ENCODE measurements at places on chromosomes 7 and 10.
A peak's percentile ranks its signal among the peaks of the same experiment; 100 is the strongest.

- H3K27me3 ChIP-seq = peaks cover 2% of the 10 kb centered on the region
- no peak overlapping the region for H3K4me3 ChIP-seq
- no peak overlapping the region for H3K27ac ChIP-seq
These were observed 35.1 kb upstream of the C10orf67 start for GRCh38 chr10:23379686-23380085.

GRCh38 chr10:5168897-5169420 lies 16.0 kb downstream of the AKR1C8 start:
- no peaks in the 10 kb centered on the region for H3K27me3 ChIP-seq
- H3K27ac ChIP-seq = no peak overlapping the region
- DNase-seq = peak; percentile 24
- no peak overlapping the region for H3K4me3 ChIP-seq

- peak overlapping the region; percentile 98 for H3K27ac ChIP-seq
- H3K27me3 ChIP-seq = no peaks in the 10 kb centered on the region
- H3K4me1 ChIP-seq = peaks cover 79% of the 10 kb centered on the region
- peak; percentile 59 for DNase-seq
- peak overlapping the region; percentile 82 for H3K4me3 ChIP-seq
These were observed 31.9 kb downstream of the PIP4K2A start for GRCh38 chr10:22682237-22683139.

DNA sequence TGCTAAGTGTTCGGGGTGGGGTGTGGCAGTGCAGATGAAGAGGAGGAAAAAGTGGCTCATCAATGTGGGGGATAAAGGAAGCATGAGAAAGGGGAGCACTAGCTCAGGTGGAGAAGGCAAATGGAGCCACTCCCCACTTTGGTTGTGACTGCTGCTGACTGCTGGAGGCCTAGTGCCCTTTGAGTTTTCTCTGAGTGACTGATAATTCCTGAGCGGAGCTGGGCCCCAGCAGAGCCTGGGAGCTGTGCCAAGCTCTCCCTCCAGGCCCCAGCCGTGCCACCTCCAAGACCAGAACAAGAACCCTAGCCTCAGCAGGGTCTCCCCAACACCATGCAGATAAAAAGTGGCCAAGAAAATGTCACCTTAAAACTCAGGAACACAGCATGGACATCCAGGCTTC lies 9.7 kb upstream of the RASSF4 start:
- DNase-seq = no peak
- peaks cover 3% of the 10 kb centered on the region for H3K27me3 ChIP-seq
- H3K4me3 ChIP-seq = no peak overlapping the region
- peaks cover 5% of the 10 kb centered on the region for H3K36me3 ChIP-seq
- H3K4me1 ChIP-seq = peaks cover 2% of the 10 kb centered on the region

- H3K36me3 ChIP-seq = no peaks in the 10 kb centered on the region
- H3K4me3 ChIP-seq = no peak overlapping the region
- H3K27me3 ChIP-seq = no peaks in the 10 kb centered on the region
- no peak overlapping the region for H3K27ac ChIP-seq
- no peak for DNase-seq
These were observed 115.3 kb downstream of the DGKI start for GRCh38 chr7:137731436-137731835.

- no peak overlapping the region for H3K4me3 ChIP-seq
- H3K27ac ChIP-seq = no peak overlapping the region
- peaks cover 9% of the 10 kb centered on the region for H3K4me1 ChIP-seq
- H3K27me3 ChIP-seq = no peaks in the 10 kb centered on the region
These were observed 122.2 kb downstream of the KMT2E start for GRCh38 chr7:105136221-105136620.

GRCh38 chr10:132613566-132614348 lies 76.2 kb downstream of the INPP5A start:
- no peak overlapping the region for H3K27ac ChIP-seq
- peaks cover 5% of the 10 kb centered on the region for H3K27me3 ChIP-seq
- H3K4me1 ChIP-seq = peaks cover 24% of the 10 kb centered on the region
- H3K4me3 ChIP-seq = no peak overlapping the region
- peaks cover 27% of the 10 kb centered on the region for H3K36me3 ChIP-seq

GRCh38 chr10:3469639-3470020 lies 297.0 kb upstream of the PITRM1 start:
- H3K4me1 ChIP-seq = peaks cover 64% of the 10 kb centered on the region
- no peak for DNase-seq
- no peaks in the 10 kb centered on the region for H3K27me3 ChIP-seq
- H3K27ac ChIP-seq = no peak overlapping the region
- H3K36me3 ChIP-seq = no peaks in the 10 kb centered on the region

DNA sequence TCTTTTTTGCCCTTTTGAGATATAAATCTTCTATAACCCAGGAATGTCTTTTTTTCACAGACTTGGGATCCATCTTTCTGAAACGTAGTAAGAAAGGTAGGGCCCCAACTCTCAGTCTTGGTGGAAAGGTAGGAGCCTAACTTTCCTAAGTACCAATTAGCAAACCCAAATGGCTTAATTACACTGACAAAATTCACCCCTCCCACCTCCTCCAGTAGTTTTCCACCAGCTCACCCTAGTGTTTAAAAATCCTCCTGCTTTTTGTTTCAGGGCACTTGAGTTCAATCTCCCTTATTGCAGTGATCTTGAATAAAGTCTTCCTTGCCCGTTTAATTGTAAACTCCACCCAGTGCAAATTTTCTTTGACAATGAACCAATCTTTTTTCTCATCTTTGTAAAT lies 600.0 kb downstream of the PHTF2 start:
- no peaks in the 10 kb centered on the region for H3K4me1 ChIP-seq
- H3K27me3 ChIP-seq = no peaks in the 10 kb centered on the region
- no peaks in the 10 kb centered on the region for H3K36me3 ChIP-seq
